ENCODE measurements at places on chromosomes 2 and 18. TPM values are rescaled to one million over a fixed set of nuclear protein-coding genes. Genes with fewer than 3 reads are reported as not detected.

The ARHGAP25 gene
- 5.8 TPM for total RNA-seq

DNA sequence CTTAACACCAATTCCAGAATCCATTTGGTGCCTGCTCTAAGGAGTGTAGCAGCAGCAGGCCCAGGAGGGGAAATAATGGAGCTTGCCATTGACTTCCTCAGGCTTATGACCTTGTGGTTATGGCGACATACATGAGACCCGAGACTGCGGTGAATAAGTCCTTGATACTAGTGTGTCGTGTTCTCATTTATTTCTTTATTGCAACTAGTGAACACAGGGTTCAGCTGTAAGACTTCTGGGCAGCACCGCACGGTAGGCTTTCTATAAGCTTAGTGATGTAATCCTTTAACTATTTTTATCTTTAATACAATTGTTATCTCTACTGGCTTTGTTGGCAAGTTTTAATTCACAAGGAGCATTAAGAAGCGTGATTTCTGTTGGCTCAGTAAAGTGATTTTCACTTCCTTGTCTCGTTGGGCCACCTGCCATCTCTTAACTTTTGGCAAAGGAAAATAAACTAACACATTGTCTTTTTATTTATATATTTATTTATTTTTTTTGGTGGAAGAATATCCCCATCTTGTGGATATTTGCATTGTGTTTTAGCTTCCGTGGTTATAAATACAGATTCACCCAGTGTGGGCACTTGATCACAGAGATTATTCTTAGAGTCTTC, 139.8 kb downstream of the LTBP1 start:
- no peak overlapping the region for H3K27ac ChIP-seq
- no peaks in the 10 kb centered on the region for H3K36me3 ChIP-seq
- H3K27me3 ChIP-seq = no peaks in the 10 kb centered on the region
- H3K4me3 ChIP-seq = no peak overlapping the region

The PIEZO2 gene
- 6.6 TPM for total RNA-seq

DNA sequence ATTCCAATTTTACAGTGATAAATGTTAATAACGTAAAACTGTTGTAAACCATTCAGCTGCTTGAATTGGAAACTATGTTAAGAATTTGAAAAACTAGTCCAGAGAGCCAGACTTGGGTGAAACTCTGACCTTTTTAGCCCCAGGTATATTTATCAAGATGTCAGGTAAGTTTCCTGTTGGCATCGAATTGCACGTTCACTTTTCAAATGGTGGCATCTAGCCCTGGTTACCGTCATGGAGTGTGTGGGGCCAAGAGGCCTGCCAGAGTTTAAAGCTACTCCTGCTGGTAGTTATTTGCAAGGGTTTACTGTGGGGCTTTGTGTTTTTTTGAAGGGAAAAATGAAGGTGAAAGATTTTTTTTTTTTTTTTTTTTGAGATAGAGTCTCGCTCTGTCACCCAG, 109.9 kb downstream of the WDSUB1 start:
- H3K27ac ChIP-seq = no peak overlapping the region
- peaks cover 17% of the 10 kb centered on the region for H3K36me3 ChIP-seq
- H3K4me3 ChIP-seq = no peak overlapping the region

- peaks cover 2% of the 10 kb centered on the region for H3K4me1 ChIP-seq
- H3K36me3 ChIP-seq = no peaks in the 10 kb centered on the region
- H3K27me3 ChIP-seq = no peaks in the 10 kb centered on the region
- no peak overlapping the region for H3K27ac ChIP-seq
- DNase-seq = peak; percentile 27
These were observed 654.7 kb upstream of the FANCL start for GRCh38 chr2:58895857-58896256.
